Bronchial epithelial cell (primary cell): ENCODE measurements at places on chromosomes 3 and 15.

GRCh38 chr3:66425576-66426114 is 75.2 kb downstream of the LRIG1 start:
- no peak for DNase-seq

DNA sequence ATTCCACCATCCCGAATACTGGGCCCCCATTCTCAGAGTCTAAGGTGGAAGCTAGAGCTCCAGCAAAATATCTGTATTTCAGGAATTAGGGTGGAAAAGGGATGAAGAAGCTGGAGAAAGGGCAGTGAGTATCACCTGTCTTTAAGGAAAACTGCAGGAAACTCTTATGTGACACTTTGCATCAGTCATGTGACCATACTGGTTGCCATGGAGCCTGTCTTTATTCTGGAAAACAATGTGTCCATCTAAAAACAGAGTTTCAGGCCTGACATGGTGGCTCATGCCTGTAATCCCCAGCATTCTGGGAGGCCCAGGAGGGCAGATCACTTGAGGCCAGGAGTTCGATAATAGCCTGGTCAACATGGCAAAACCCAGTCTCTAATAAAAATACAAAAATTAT is 52.9 kb upstream of the FSIP1 start:
- DNase-seq: no peak

DNA sequence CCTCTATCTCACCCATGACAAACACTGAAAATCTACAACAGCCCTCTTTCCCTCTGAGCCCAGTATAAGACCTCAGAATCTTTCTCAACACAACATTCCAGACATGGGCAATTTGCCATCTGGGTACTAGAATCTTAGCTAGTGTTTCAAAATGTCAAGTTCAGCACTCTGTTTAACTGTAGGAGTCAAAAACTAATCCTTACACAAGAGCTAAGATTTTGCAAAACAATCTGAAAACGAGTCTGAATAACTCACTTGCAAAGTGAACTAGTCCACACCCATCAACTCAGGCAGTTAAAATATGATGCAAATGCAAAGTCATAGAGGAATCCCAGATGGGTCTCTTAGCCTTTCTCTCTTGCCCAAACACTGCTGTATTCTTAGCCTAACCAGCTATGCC is 67.8 kb downstream of the GPR176 start:
- no peak for DNase-seq

GRCh38 chr3:157652366-157652765 is 149.2 kb upstream of the VEPH1 start:
- DNase-seq: no peak

DNA sequence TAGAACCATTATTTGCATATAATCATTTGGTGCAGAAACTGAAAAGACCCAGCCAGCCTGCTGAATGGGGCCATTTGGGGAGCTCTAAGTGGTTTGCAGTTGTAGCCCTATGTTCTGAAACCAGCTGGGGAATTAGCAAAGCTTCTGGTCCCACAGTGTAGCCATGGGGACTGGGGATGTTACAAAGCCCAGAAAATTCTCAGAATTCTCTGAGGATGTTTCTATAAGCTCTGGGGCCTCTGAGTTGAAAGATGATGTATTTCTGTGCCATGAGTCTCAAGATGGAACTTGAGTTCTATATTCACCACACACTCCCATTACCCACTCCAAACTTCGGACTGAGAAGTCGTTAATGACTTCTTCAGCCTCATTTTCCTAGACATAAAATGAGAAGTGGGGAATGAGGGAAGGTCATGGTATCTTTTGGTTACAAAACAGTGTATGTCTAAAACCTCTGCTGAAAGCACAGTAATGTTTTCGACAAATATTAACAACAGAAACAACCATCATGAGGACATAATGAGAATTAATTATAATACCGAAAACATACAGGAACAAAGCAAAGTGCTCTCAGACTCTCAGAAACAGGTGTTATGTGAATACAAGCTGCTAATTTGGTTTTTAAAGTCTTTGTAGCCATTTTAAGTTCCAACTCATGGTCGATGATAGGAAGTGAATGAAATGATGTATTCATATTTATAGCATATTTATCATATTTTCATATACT is 89.4 kb downstream of the RFTN1 start:
- DNase-seq: no peak

GRCh38 chr15:72790302-72790910 is 6.8 kb upstream of the ADPGK start:
- peak; percentile 8 for DNase-seq

DNA sequence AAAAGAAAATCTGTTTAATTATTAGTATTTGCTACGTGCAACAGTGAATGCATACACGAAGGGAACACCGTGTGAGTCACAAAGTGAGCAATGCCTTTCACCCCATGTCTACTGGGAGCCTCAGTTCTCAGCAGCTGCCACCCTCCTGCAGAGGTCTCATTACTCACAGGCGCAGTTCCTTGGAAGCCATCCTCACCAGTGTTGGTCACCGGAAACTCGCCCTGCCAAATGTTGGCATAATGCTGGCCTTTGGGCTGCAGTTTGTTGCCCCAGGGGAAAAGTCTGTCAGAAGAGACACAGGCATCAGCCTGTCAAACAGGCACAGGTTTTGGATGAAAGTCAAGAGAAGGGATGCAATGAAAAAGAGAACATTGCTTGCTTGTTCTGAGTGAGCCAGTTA is 50.1 kb downstream of the SUMF1 start:
- DNase-seq: peak; percentile 100

GRCh38 chr15:91072161-91072560 is 27.9 kb upstream of the SV2B start:
- no peak for DNase-seq

DNA sequence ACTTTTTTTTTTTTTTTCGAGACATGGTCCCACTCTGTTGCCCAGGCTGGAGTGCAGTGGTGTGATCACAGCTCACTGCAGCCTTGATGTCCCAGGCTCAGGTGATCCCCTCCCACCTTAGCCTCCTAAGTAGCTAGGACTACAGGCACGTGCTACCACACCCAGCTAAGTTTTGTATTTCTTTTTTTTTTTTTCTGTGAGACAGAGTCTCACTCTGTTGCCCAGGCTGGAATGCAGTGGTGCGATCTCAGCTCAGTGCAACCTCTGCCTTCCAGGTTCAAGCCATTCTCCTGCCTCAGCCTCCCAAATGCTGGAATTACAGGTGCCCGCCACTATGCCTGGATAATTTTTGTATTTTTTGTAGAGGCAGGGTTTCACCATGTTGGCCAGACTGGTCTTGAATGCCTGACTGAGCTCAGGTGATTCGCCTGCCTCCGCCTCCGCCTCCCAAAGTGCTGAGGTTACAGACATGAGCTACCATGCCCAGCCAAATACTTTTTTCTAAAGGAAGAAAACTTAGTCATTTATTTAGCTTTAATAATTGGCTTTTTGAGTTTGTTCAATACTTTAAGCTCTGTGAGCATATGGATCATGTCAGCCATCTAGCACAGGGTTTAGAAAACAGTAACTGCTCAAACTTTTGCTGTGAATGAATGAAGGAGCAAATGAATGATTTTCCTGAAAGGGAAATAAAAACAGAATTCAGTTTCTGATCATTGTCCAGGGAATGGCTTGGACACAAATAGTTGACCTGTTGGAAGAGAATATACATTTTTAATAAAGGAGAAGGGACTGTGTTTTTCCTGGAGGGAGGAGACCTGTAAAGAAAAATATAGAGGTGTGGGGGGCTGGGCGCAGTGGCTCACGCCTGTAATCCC is 26.0 kb downstream of the UBE2E1 start:
- DNase-seq: peak; percentile 66

GRCh38 chr15:81297603-81298575 is 26.1 kb downstream of the STARD5 start:
- peak; percentile 38 for DNase-seq

DNA sequence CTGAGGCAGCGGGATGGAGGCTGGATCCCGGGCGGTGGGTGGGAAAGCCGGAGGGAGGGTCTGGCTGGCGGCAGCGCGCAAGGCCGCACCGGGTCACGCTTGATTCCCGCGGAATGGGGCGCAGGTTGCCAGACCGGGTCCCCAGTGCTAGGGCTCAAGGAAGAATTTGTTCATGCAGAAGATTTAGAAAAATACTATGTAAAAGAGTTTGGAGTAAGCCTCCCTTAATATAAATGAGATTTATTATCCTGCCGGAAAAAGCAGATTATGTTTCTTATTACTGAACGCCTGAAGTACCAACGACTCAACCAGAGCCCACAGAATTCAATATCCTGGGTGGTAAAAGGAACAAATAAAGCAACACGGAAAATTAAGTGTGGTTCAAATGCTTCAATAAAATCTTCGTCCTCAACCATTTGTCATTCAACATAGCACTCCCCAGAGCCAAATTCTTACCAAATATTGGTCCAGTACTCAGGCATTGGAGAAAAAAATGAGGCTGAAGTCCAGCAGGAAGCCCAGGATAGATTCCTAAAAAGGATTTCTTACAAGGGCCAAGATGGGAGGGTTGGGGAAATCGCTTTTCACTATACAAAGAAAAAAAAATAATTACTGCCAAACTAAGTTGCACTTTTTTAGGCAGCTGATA is 1.2 kb upstream of the ZBTB20 start:
- peak; percentile 3 for DNase-seq

DNA sequence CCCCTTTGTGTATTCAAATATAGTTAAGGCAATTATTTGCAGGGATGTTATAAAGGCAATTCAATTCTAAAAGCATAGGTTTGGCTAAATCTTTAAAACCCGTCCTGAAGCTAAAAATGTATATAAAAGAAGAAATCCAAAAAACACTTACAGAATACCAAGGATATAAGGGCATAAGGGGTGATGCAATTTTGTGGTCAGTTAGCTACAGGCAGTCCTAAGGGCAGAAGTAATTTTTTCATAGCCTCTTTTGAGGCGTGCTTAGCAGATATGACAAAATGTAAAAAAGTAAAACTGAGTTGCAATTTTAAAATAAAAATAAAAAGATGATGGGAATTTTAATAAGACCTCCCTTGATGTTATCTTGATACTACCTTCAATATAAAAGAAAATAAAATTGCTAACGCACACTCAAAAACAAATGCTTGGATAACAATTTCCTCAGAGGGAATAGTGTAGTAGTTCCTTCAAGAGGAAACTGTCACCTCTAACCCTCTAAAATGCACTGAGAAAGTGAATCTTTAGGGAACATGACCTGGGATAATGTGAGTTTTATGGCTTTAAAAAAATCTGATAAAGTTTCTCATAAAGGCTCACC is 104.2 kb downstream of the MYH15 start:
- DNase-seq: no peak

GRCh38 chr15:42060797-42061196 is 33.6 kb downstream of the PLA2G4D start:
- no peak for DNase-seq

- DNase-seq: no peak
Observed at GRCh38 chr3:18079739-18080138, 337.3 kb upstream of the TBC1D5 start.

DNA sequence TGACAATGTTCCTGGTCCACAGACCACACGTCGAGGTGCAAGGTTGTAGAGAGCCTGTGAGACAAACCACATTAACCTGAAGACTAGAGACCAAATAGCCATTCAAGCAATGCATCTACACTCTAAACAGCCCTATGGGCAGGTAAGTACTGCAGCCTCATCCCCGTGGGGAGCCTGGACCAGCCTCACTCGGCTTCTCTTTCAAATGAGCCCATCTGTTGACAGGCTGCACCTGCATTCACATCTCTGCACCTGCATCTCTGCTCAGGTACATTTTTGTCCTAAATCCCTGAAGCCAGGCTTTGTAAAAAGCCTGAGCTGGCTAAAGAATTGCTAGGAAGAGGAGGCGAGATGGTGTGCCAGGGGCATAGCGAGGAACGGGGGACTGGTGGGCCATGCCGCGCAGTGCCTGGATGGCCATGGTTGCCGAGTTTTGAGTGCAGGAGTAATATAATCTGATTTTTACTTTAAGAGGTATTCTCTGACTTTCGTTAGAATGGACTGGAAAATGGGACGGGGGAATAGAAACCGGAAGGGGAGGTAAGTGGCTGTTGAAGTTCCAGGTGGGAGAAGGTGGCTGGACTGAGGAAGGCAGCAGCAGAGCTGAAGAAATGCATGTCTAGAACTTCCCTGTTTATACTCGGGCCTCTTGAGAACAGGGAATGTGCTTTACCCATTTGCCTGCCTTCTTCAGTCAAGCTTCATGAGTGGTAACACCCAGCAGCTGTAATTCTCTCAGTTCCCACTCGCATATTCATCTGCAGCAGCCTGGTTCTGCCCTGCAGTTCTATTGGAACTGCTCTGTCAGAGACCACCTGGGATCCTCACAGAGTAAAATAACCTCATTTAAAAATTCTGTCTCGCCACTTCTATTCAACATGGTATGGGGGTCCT is 226.4 kb downstream of the OPA1 start:
- no peak for DNase-seq

DNA sequence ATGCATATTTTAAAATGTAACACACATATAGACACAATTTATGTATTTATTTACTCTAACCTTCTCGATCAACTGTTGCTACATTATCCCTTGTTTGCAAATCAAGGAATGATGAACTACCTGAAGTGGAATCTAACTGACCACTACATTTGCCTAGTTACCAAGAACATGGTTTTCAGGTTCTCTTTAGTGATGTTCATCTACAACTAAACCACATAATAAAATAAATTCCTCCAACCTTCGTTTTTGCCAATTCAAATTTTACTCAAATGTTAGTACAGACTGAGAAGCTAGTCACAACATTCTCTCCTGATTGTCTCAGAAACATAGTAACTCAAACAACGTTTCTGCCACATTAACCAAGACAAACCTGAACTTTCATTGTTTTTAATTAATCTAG is 521.9 kb downstream of the FOXP1 start:
- no peak for DNase-seq

DNA sequence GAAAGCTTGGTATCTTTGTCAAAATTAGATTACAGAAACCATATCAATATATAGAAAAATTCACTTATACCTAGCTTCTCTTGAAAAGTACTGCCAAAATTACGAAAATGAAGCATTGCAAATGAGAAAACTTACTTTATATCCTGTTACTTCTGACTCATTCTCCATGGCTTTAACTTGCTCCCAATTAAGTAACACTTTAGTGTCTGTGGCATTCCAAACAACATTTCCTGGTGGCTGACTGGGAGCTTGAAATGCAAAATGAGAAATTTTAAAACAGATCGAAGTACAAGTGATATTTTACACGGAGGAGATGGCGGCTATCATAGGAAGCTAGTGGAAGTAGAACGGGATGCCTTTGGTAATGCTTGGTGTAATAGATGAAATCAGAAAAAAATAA is 347.3 kb downstream of the CNTN3 start:
- DNase-seq: peak; percentile 21
